ENCODE measurements at places on chromosomes 6 and 20.
A peak's percentile ranks its signal among the peaks of the same experiment; 100 is the strongest.

GRCh38 chr6:135018941-135019340 lies 35.7 kb downstream of the HBS1L start:
- no peak for DNase-seq

- no peak for DNase-seq
These were observed 174.0 kb upstream of the AFDN start for GRCh38 chr6:167652701-167653095.

DNA sequence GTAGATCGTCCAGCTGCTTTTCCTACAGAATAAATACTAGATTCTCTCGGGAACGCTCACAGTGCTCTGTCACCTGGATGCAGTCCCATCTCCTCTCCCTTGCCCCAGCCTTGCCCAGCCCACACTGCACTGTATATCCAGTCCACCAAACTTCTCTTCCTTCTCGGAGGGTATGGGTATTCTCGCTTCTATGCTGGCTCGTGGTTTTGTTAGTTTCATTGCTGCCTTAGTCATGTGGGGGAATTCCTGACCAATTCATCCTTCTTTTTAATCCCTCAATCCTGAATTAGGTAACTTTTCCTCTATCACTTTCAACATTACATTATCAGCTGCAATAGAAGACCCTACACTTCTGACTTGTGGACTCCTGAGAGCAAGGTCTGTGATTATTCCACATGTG lies 252.4 kb downstream of the GMDS start:
- peak; percentile 21 for DNase-seq

GRCh38 chr6:136501096-136501495 lies 49.1 kb downstream of the MAP7 start:
- no peak for DNase-seq

GRCh38 chr6:73372516-73372915 lies 2.8 kb upstream of the OOEP start:
- no peak for DNase-seq

- DNase-seq: no peak
These were observed 61.4 kb downstream of the FAM135A start for GRCh38 chr6:70474751-70475150.

GRCh38 chr20:7989379-7989778 lies 30.2 kb downstream of the TMX4 start:
- DNase-seq: no peak

DNA sequence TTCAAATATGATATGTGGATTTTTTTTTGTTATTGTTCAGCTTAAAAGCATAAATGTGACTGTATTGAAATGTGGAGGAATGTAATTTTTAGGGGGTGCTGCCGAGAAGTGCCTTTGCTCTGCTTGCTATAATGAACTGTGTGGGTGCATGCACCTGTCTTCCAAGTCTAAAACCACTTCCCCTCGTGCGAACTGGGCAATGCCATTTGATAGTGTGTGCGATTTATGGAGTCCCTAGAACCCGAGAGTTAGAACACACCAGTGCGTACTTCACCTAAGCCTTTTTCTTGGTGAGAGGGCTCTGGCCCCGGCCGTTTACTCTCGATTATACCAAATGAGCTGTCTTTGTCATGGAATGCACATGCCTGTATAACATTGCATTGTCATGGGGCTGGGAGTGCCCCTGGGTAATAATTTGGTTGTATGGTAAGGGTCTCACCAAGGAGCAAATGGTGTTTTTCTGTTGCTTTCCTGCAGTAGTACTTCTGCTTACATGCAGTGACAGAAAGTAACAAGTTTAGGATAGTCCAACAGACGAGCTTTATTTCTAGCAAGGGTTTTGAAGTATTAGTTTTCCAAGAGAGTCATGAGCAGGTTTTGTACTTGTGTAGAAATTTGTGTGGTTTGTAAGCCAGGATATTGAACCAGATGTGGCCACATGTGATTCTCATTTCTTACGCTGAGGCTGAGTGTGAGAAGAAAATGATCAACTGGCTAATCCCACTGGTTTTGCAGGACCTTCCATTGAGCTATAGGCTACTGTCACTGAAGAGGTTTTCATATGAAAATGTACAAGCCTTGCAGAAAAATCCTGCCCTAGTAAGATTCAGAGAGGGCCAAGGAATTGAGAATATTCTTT lies 172.4 kb downstream of the DTNBP1 start:
- peak; percentile 50 for DNase-seq

GRCh38 chr6:32792901-32793435 lies 23.8 kb downstream of the HLA-DOB start:
- no peak for DNase-seq

DNA sequence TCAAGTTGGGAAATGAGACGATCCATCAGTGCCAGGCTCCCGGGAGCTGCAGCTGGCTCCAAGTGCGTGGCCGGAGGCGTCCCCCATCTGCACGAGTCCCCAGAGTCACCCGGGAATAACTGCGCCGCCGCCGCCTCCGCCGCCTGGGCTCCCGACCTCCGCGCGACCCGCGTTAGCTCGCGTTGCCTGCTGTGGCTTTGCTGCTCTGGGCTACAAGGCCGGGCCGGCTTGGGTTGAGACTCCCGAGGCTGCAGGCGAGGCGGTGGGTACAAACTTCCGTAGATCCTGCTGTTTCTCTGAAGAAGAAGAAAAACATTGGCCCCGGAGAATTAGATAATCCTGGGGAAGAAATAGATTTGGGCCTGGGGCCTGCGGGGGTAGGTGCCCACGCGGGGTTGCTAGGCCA lies 7.4 kb upstream of the LAMP5 start:
- no peak for DNase-seq

DNA sequence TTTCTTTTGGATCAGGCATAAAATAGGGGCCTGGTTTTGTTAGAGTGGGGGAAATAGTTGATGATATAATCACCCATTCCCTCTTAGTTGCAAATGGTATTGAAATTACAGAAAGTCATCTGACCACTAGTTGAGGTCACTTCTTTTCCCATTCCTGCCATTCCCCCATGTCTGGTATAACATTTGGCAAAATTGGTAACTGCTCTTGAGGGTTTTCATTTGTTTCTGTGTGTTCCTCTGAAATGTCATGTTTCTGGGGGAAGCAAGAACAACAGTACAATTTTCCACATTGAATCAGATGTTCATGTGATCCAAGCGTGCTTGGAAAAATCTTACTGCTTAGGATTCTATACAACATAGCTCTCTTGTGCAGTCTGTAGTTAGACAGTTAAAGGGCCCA lies 7.3 kb downstream of the AIG1 start:
- DNase-seq: peak; percentile 62

DNA sequence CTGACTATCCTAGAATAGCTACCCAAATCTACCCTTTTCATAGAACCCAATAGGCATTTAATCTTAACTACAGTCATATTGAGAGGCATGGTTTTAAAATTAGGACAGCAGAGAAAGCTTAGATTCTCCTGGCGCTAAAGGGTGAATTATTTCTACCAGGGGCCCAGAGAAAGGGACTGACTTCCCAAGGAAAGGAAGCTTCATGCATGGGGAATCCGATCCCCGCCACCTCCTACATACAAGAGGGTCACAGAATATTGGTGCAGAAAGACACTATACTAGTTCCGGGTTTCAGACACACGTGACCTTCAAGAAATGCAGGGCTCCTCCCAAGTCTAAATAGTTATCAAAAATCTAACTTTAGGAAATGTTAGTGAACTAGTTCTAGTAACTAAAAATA lies 130.9 kb downstream of the PRKN start:
- no peak for DNase-seq
